ENCODE measurements at places on chromosomes 2 and 18.

- H3K4me3 ChIP-seq = peak overlapping the region; percentile 24
- no peaks in the 10 kb centered on the region for H3K36me3 ChIP-seq
- H3K4me1 ChIP-seq = peaks cover 34% of the 10 kb centered on the region
- H3K27me3 ChIP-seq = no peaks in the 10 kb centered on the region
Observed at GRCh38 chr2:239441261-239442078, 40.6 kb upstream of the HDAC4 start.

DNA sequence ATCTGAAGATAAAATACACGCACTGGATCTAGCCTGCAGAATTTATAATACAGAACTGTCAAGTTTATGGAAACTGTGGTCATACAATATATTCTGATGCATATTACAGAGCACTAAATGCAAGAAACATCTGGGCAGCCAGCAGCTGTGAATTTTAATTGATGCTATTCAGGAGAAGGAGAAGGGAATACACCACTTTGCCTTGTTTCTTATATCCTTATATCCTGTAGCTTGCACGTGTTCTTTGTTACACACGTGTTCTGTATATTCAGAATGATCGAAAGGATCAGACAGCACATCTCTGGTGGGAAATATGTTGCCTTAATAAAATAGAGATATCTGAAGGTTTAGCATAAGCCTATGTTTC is 335.8 kb downstream of the AGPS start:
- no peaks in the 10 kb centered on the region for H3K4me1 ChIP-seq
- no peak overlapping the region for H3K4me3 ChIP-seq
- H3K27ac ChIP-seq = no peak overlapping the region

- H3K36me3 ChIP-seq = no peaks in the 10 kb centered on the region
- DNase-seq = peak; percentile 8
- no peak overlapping the region for H3K27ac ChIP-seq
- peaks cover 12% of the 10 kb centered on the region for H3K4me1 ChIP-seq
- no peaks in the 10 kb centered on the region for H3K27me3 ChIP-seq
Observed at GRCh38 chr18:11587432-11587831, 22.0 kb upstream of the SLC35G4 start.

DNA sequence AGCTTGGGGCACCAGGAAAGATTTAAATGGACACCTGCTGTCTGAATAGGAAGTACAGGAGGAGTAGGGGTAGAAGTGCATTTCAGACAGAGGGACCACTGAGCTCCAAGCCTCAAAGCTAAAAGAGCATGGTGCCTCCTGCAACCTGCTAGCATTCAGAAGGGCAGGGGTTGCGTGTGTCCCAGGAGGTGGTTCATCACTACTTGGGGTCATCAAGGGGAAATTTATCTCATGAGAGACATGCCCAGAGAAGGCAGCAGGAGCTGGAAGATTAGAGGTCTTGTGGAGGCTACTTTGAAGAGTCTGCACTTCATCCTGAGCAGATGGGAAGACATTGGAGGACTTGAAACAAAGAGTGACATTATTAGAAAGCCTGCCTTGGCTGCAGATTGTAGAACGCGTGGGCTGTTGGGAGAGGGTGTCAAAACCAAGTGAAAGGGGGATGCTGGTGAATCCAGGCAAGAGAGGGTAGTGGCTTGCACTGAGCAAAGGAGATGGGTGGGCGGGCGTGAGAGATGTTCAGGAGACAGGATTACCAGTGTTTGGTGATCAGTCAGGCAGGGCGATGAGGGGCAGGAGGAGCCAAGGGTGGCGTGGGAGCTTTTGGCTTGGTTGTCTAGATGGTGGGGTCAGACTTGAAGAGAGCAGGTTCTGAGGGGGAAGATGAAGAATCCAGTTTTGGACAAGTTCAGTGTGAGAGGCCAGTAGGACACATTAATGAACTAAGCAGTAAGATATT is 154.0 kb downstream of the DYSF start:
- H3K27ac ChIP-seq = no peak overlapping the region
- H3K36me3 ChIP-seq = peaks cover 2% of the 10 kb centered on the region
- no peak for DNase-seq
- no peaks in the 10 kb centered on the region for H3K27me3 ChIP-seq

DNA sequence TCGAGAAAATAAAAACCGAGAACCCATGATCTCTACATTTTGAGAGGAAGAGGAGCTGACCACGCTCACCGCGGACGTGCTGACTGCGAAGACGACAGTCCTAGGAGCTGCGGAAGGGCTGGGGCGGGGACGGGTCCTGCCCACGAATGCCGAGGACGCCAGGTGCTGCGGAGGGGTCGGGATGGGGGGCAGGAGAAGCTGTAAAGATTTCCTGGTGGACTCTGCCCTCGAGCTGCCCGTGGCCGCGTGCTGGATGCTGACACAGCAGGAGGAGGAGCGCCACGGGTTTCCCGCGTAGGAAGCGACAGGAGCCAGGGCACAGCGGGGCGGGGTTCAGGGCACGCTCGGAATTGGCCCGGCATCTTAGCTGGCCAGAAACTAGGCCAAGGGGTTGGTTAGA is 22.2 kb downstream of the ZSCAN30 start:
- no peaks in the 10 kb centered on the region for H3K36me3 ChIP-seq
- peak overlapping the region; percentile 88 for H3K4me3 ChIP-seq
- no peaks in the 10 kb centered on the region for H3K27me3 ChIP-seq
- peak overlapping the region; percentile 94 for H3K27ac ChIP-seq

- H3K4me3 ChIP-seq = no peak overlapping the region
- H3K4me1 ChIP-seq = no peaks in the 10 kb centered on the region
- no peak overlapping the region for H3K27ac ChIP-seq
Observed at GRCh38 chr2:218003281-218003944, 618 bp upstream of the TNS1 start.

- H3K27me3 ChIP-seq = no peaks in the 10 kb centered on the region
- no peaks in the 10 kb centered on the region for H3K4me1 ChIP-seq
- no peak overlapping the region for H3K27ac ChIP-seq
- no peak overlapping the region for H3K4me3 ChIP-seq
- H3K36me3 ChIP-seq = no peaks in the 10 kb centered on the region
Observed at GRCh38 chr2:145918951-145919350, 1399.0 kb upstream of the ZEB2 start.

DNA sequence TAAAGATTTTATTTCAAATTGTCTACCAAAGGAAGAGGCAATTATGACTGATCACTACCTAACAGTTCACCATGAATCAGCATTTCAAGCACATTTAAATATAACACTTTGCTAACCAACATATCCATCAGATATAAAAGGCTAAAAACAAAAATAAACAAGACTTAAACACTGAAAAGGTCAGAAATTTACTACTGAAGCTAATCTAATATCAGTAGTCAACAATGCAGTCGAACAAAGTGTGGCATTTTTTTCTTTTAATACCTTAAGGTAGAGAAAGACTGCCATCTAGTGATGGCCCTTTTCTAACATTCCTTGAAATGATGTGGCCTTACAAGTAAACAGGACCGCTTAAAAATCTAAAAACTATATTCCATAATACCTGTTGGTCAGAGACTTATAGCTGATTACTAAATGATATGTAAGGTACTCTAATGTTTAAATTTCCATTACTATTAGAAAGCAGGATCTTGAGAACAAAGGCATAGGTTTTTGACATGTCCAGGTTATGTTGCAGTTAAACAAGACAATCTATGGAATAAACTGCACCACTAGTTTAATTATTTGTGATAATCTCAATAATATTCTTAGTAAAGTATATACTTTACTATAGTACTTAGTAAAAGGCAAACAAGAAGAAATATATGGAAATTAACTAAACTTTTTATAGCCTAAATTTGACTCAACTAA is 80.0 kb downstream of the EXOC6B start:
- DNase-seq = no peak
- no peaks in the 10 kb centered on the region for H3K27me3 ChIP-seq
- no peak overlapping the region for H3K27ac ChIP-seq
- no peak overlapping the region for H3K4me3 ChIP-seq
- no peaks in the 10 kb centered on the region for H3K36me3 ChIP-seq

DNA sequence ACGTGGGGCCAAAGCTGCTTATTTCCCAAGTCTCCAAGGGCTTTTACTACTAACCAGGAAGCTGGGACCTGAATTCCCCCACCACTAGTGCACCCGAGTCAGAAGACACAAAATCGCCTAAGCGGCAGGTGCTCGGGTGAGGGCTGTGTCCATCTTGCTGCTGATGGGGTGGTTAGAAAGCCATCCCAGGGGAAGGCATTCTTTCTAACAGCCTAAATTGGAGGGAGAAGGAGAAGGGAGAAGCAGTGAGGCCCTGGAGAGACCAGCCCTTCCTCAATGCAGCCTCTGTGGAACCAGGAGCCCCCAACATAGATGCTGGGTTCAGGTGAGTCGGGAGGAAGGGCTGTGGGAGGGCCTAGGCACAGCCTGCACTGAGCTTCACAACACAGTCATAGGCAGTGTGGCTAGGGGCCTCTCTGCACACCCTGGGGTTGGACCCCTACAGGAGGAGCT is 1.9 kb upstream of the PROM2 start:
- no peaks in the 10 kb centered on the region for H3K27me3 ChIP-seq
- no peak overlapping the region for H3K4me3 ChIP-seq
- no peak overlapping the region for H3K27ac ChIP-seq
- no peak for DNase-seq
